GM10248 (cell line): ENCODE measurements at places on chromosomes 7 and 10.

- no peak for DNase-seq
Observed at GRCh38 chr10:111083222-111084095, 6.6 kb downstream of the ADRA2A start.

GRCh38 chr10:5766189-5766588, 47.0 kb downstream of the GDI2 start:
- no peak for DNase-seq

DNA sequence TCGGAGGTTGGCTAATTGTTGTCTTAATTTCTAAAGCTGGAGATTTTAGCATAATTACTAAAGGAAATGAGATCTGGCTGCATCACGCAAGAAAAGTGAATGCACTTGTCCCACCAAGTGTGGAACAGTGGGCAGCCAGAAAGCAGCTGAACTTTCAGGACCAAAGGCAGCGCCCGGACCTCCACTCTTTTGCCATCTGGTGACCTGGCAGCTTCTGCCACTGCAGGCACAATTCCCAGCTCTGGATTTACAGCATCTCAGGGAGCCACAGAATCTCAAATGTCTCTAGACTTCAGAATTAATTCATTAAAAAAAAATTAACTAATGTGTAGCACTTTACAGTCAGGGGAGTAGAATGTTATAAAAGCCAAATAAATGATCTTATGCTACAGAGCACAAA, 14.7 kb upstream of the OGDHL start:
- no peak for DNase-seq

- DNase-seq: no peak
Observed at GRCh38 chr7:143050931-143051330, 1.2 kb upstream of the OR6V1 start.

DNA sequence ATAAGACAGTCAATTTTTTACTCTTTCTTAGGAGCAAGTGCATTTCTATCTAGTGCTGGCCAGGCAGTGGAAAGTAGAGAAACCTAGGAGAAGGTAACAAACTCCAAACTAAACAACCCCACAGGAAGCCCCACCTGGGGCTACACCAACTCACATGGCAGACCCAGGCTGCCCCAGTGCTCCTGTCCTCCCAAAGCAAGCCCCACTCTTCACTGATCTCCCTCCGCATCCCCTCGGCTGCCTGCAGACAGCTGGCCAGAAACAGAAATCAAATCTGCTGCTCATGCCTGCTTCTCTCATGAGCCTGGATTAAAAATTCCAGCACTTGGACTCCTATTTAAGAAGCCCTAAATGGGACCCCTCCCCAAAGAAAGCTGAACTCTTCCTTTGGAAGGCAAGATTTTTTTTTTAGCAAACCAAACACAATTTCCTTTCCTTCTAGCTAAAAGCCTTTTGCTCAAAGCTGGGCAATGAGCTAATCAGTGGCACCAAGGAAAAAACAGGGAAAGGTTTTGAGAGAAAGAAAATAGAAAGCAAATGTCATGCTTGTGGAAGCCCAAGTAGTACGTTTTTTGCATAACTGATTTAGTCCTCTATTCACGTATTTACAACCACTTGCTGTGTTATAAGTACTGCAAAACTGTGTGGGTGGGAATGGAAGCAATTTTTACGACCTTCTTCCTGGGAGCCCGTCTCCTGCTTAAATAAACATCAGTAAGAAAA, 10.8 kb downstream of the PDE1C start:
- no peak for DNase-seq

DNA sequence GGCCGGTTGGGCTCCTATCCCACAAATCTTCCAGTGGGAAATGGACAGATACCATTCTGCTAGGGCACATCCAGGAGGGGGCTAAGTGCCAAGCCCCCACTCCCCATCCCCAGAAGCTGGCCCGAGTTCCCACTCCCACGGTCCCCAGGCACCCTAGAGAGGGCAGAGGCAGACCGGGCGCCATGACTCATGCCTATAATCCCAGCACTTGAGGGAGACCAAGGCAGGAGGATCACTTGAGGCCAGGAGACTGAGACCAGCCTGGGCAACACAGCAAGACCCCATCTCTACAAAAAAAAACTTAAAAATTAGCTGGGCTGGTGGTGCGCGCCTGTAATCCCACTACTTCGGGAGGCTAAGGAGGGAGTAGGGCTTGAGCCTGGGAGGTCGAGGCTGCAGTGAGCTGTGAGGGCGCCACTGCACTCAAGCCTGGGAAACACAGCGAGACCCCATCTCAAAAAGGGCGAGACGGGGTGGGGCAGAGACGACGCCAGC, 870 bp downstream of the GNA12 start:
- DNase-seq: no peak
